Activated CD4-positive, alpha-beta T cell treated with anti-CD3 and anti-CD28 coated beads, Interleukin-2, amount 50 U/mL, for 48 hours (primary cell): ENCODE measurements at places on chromosomes 3 and 15.

DNA sequence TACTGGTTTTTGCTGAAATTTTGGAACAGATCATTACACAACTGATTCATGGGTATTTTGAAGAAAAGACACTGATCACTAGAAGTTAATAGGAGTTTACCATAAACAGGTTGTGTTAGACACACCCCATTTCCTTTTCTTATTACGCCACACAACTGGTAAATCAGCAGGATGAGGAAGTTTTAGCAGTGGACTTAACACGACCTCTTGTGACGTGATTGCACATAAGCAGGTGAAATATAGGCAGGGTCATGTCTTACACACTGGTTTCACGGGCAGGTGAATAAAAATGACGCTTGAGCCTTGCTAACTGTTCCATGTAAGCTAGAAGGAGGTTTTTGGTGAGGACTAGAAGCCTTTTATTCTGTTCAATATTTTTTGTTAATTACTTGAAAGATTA is 27.1 kb upstream of the TPRG1 start:
- DNase-seq: no peak

DNA sequence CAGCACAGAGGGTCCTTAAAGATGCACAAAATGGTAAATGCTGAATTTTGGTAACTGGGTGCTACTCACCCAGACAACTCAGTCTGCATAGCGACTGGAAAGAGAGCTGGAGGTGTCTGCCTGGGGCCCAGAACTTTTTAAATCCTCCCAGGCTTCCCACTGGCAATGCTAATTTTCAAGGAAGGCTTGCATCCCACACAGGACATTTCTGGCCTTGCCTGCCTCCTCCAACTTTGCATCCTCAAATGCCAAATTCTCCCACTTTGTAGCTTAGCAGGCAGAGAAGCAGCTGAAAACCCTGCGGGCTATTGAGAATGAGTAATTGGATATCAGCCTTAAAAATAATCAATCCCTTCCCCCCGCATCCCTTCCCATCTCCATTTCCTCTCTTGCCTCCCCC is 656.6 kb upstream of the ADAMTS9 start:
- no peak for DNase-seq

DNA sequence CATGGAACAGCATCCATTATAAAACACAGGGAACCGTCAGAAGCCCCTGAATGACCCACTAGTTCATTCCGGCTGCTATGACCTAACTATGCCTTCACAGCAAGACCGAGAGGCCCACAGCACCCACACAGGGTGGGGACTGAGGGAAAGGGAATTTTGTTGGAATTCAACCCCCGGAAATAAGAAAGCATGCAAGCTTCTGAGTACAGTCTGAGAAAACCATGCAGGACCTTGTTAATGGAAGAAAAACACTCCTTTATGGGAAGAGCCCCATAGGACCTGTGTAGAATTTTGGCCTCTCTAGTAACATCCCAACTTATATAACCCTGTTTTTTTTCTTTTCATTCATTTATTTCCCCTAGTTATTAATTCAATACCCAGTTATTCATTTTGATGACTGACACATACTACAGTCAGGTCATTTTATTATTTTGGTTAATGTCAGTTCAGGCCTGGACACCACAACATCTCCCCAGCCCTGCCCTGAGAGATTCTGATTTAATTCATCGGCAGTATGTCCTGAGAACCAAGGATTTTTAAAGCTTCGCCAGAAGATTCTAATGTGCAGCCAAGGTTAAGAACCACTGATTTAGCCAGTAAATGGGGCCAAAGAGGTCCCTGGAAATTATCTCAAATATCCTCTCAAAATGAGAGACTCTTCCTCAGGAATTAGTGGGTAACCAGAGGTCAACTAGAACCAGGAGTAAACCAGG is 231.6 kb upstream of the GOLGA6L4 start:
- no peak for DNase-seq

GRCh38 chr15:65631503-65631902 is 9.8 kb downstream of the SLC24A1 start:
- DNase-seq: no peak

- no peak for DNase-seq
Observed at GRCh38 chr15:31964586-31965307, 65.6 kb upstream of the CHRNA7 start.

GRCh38 chr3:102662498-102662772 is 227.6 kb downstream of the ZPLD1 start:
- DNase-seq: no peak

GRCh38 chr3:25294169-25294805 is 133.8 kb upstream of the RARB start:
- DNase-seq: no peak
